T-helper 2 cell treated with Interferon-gamma antibody and Interleukin-4, amounts not matched to agents 5 μg/mL and 100 μg/mL, for 36 hours (primary cell): ENCODE measurements at places on chromosomes 2 and 18.

DNA sequence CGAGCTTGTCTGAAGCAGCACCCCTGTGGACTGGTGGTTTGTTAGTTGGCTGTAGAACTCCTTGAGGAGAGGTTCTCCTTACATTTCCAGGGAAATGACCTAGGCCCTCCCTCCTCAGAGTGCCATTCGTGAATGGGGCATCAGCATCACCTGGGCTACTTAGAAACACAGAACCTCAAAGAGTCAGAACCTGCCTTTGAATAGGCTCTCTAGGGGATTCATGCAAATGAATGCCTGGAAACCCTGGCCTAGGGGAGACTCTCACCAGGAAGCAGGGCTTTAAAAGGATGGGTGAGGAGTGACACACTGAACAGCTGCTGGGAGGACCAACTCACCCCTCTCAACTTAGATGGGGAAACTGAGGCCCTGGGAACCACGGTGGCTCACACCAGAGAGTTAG is 2.1 kb upstream of the MOCOS start:
- no peak for DNase-seq

- DNase-seq: peak; percentile 16
Measured at GRCh38 chr2:100321179-100321865, 979 bp downstream of the LONRF2 start.

DNA sequence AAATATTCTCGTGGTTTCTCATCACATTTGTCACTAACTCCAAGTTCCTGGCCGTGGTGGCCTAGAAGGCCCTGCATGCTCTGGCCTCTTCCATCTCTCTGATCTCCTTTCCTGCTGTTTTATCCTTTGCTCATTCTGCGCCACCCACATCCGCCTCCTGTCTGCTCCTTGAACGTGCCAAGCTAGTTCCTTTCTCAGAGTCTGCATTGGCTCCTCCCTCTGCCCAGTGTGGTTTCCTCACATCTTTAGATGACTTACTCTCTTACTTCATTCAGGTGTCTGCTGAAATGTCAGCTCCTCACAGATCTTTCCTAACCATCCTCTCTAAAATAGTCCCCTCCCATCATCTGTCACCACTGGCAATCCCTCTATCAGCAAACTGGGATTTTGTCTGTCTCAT is 158.6 kb upstream of the RBMS1 start:
- peak; percentile 62 for DNase-seq

DNA sequence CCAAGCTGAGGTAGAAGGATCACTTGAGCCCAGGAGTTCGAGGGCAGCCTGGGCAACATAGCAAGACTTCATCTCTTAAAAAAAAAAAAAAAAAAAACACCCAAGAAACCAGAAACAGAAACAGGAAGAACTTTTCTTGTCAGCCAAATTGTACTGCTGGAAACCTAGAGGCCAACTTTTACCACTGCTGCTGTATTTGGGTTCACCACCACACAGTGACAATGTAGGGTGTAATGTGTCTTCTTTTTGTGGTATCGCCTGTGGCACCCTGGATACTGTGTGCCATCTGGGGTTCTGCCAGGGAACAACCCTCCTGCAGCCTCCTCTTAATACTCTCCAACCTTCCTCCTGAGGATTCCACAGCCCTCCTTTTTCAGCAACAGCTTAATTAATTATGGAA is 72.6 kb downstream of the STK39 start:
- DNase-seq: no peak

GRCh38 chr2:163405298-163405697 is 330.5 kb downstream of the FIGN start:
- DNase-seq: no peak

- DNase-seq: no peak
Measured at GRCh38 chr2:191465766-191466420, 212.0 kb upstream of the NABP1 start.

DNA sequence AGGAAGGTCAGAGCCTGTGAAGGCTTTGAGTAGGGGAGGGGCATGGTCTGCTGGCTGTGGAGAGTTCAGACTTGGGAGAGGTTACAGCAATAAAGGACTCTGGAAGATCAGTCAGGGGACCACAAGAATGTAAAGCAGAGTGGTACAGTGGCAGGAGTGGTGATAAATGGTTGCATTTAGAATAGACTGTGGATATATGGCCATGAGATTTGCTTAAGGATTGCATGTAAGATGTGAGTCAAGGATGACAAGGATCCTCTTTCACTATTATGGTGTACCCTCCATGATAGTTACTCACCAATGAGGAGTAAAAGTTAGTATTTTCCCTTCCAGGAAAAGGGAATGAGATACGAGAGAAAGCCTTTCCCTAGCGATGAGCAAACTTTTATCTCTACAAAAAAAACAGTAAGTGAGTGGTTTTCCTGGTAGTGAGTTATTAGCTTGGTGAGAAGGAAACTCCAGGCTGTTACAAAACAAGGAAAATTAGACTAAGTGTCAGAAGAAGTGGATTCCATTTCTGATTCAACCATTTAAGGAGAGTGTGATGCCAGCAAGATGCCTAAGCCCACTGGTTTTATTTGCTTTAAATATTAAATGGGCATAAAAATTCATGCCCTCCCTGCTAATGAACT is 818.0 kb upstream of the ACVR2A start:
- no peak for DNase-seq
